CD4-positive, alpha-beta T cell treated with Interleukin-17A for 1 hour (primary cell): ENCODE measurements at places on chromosomes 1 and 21.

DNA sequence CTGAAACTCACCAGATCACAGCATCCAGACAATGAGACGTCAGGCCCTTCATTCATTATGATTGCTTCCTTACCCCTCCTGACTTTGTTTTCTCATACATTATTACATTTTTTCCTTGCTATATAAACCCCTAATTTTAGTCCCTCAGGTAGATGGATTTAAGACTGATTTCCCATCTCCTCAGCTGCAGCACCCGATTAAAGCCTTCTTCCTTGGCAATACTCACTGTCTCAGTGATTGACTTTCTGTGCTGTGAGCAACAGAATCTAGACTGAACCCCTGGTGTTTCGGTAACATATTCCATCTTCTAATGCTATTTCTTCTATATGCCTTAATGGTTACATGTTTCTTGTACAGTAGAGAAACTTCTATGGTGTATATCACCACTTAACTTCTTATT lies 30.0 kb upstream of the RGL1 start:
- DNase-seq: no peak

- DNase-seq: no peak
Observed at GRCh38 chr1:211621447-211622198, 42.7 kb upstream of the SLC30A1 start.

- no peak for DNase-seq
Observed at GRCh38 chr1:69686367-69686984, 118.8 kb downstream of the LRRC7 start.

DNA sequence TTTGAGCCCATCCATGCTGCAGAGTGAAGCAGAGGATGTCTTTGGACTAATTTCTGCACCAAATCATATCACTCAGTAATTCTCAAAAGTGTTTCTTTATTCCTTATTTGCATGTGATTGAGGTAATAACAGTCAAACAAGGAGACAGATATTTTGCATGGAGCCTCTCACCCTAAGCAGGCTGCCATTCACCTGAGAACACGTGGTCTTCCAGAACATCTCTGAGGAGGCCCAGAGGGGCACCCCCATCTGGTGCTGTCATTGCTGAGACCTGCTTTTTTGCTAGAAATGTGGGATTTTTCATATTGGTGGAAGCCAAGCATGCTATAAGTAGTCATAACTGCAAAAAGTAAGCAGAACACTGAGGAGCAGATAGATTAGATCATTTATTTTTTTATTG lies 7.7 kb downstream of the SLC37A1 start:
- DNase-seq: no peak

DNA sequence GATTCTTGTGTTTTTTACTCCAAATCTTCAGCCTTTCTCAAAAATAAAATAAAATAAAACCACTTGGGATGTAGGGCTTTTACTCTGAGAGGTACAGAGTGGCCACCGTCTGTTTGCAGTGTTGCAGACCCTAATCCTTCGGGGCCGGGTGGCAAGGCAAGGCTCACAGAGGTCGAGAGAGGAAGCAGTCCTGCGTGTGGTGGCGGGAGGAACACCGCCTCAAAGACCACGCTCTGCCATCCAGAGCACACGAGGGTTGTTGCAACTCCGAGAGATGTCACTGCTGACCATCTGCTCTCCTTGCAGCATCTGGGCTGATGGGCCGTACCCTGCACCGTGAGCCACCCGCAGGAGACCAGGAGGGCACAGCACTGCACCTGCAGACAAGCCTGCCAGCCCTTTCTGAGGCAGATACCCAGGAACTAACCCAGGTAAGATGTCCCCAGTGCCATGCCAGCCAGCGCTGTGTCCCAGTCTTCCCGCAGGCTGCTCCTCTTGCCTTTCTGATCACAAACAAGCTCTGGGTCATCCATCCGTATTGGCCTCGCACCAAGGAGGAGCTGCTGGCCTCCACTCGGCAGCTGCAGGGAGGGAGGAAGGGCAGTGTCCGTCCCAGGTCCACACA lies 31.5 kb downstream of the SNAP47 start:
- no peak for DNase-seq

GRCh38 chr1:236394879-236395229 lies 768 bp downstream of the EDARADD start:
- no peak for DNase-seq

DNA sequence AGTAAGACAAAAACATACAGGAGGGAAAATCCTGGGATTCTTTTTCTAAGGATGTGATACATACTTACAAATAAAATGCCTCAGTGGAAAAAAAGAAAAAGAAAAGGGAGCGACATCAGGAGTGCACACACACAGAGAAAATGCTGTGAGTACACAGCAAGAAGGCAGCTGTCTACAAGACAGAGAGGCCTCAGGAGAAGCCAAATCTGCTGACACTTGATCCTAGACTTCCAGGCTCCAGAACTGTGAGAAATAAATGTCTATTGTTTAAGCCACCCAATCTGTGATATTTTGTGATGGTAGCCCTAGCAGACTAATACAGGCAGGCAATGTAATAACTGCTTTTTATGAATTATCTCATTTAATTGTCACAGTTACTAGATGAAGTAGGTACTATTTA lies 17.0 kb upstream of the TRIM45 start:
- DNase-seq: no peak

DNA sequence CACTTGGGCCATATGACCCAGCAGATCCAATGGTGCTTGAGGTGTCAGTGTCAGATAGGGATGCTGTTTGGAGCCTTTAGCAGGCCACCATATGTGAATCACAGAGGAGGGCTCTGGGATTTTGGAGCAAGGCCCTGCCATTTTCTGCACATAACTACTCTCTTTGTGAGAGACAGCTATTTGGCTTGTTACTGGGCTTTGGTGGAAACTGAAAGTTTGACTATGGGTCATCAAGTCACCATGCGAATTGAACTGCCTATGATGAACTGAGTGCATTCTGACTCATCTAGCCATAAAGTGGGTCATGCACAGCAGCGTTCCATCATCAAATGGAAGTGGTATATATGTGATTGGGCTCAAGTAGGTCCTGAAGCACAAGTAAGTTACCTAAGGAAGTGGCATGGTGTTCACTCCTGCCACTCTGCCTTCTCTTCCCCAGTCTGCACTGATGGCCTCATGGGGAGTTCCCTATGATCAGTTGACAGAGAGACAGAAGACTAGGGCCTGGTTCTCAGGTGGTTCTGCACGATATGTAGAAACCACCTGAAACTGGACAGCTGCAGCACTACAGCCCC lies 447.3 kb downstream of the AGBL4 start:
- no peak for DNase-seq

GRCh38 chr1:86798608-86799291 lies 94.4 kb downstream of the SH3GLB1 start:
- DNase-seq: no peak

DNA sequence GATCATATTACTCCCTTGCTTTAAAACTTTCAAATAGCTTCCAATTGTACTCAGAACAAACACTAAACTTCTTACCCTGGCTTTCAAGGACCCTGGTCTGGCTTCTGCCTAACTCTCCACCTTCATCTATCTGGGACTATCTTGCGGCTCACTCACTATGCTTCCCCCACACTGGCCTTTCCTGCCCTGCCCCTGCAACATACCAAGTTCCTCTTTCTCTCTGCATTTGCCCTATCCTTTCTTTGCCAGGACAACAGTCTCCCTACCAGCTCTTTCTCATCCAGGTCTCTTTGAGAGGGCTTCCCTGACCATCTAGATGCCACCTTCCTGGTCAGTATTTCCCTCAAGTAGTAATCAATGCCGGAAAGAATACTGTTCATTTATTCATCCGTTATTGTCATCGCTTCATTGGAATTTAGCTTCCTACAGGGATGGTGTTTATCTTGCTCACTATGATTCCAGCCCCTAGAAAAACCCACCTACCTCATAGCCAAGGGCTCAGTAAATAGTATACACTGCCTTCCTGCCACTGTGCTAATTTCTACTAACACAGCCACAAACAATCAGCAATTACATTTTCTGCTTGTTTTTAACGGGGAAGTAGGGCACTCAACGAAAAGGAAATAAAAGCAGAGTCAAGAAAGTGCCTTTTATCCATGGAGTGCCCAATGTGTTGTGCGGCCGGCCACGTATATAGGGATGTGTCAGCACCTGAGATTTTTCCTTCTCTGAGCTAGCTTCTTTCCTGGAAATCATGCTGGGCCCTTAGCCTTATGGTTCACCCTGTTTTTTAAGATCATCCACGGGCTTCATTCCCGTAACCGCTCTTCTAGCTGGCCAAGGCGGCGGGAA lies 521 bp upstream of the CDC7 start:
- no peak for DNase-seq

DNA sequence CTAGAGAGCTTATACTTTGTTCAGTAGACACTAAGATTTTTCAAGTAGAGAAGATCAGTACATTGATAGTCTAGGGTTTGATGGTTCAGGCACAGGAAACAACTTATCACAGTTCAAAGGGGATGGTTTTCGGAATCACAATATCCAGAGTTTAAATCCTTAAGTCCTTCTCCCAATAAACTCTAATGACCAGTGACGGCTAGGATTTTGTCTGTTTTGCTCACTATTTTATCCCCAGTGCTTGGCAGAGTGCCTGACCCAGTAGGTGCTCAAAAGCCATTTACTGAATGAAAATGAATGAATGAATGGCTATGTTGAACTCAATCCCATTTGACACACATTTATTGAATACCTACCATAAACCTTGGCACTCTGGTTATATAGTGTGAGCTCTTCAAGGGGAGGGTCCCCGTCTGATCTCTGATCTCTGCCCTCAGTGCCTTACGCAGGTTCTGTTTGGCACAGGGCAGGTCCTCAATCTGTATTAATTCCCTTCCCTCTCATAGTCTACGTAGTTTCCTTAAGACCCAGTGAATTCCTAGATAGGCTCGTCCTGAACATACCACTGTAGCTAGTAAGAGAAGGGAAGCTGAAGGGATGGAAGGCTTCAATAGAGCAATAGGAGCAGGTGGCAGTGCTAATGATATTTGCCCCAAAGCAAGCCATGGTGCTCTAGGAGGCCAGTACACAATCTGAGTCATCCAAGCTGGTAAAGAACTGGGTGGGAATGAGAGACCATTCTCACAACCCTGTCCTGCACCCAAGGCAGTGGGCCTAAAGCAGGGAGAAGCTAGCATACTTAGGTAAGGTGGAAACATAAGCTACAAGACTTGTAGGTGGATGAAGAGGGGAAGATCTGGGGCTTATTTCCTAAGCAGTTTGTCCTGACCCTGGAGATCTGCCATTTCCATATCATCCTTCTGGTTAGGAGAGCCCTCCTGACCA lies 53.4 kb downstream of the DMAP1 start:
- no peak for DNase-seq

DNA sequence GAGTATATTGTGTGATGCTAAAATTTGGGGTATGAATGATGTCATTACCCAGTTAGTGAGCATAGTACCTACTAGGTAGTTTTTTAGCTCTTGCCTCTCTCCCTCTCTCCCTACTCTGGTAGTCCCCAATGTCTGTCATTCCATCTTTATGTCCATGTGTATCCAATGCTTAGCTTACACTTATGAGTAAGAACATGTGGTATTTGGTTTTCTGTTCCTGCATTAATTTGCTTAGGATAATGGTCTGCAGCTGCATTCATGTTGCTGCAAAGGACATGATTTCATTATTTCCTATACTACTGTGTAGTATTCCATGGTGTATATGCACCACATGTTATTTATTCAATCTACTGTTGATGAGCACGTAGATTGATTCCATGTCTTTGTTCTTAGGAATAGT lies 54.4 kb upstream of the NEGR1 start:
- no peak for DNase-seq

GRCh38 chr1:109365642-109366204 lies 32.0 kb downstream of the SORT1 start:
- DNase-seq: no peak

- no peak for DNase-seq
Observed at GRCh38 chr1:154714638-154715037, 106.7 kb upstream of the ADAR start.

DNA sequence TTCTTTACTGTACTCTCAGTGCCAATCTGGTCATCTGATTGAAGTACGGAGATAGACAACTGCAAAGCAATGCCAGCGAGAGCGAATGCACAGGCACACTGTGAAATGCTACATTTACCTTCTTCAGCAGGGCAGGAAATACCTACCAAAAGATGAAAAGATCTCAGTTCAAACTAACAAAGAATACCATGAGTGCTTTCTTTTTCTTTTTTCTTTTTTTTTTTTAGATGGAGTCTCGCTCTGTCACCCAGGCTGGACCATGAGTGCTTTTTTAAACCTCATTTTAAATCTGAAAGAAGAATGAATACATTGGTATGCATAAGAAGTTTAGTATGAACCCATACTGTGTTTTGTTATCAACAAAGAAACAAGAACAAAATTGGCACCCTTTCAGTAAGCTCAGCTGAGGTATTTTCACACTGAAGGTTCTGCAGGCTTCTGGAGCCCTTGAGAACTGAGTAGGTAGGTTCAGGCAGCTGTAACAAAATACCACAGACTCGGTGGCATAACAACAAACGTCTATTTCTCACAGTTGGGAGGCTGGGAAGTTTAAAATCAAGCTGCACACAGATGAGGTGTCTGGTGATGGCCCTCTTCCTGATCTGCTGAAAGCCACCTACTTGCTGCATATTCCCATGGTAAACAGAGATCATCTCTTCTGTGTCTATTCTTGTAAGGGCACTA lies 1.7 kb upstream of the CHI3L2 start:
- peak; percentile 56 for DNase-seq

GRCh38 chr1:52681136-52681535 lies 17.0 kb downstream of the COA7 start:
- DNase-seq: no peak

- peak; percentile 65 for DNase-seq
Observed at GRCh38 chr1:200139661-200140250, 112.2 kb downstream of the NR5A2 start.

- no peak for DNase-seq
Observed at GRCh38 chr1:109877317-109877771, 33.3 kb upstream of the CSF1 start.

DNA sequence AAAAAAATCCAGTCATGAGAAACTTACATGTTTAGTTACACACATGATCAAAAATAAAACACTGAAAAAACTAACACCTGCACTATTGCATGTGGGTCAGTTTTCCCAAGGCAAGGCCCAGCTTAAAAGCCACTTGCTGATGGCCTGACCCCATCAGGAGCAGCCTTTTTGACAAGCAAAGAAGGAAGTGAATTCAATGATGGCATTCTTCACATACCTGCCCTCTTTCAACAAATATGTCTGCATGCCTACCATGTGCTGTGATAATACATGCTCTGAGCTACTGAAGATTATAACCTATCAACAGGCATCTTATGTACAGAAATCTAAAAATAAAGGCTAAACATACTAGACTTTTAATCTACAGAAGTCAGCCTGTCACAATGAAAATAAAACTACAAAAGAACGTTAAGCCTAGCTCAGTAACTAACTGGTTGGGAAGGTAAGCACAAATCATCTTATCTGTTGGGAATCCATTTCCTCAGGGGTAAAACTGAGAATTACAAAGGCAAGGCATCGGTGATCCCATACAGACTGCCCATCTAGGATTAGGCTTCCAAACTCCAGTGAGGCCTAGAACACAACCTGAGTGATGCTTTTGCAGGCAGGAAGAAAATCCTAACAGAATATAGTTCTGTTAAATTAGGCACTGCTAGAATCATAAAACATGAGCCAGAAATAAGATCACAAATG lies 14.5 kb downstream of the SORT1 start:
- DNase-seq: no peak
